ENCODE measurements at places on chromosomes 11 and 22. TPM values are rescaled to one million over a fixed set of nuclear protein-coding genes. Genes with fewer than 3 reads are reported as not detected.

GRCh38 chr22:44623771-44624510 lies 78.1 kb upstream of the PRR5 start:
- DNase-seq: no peak

- DNase-seq: peak; percentile 10
Observed at GRCh38 chr22:46057246-46058090, 80.5 kb upstream of the WNT7B start.

GRCh38 chr11:112928136-112928535 lies 33.1 kb upstream of the NCAM1 start:
- DNase-seq: no peak

DNA sequence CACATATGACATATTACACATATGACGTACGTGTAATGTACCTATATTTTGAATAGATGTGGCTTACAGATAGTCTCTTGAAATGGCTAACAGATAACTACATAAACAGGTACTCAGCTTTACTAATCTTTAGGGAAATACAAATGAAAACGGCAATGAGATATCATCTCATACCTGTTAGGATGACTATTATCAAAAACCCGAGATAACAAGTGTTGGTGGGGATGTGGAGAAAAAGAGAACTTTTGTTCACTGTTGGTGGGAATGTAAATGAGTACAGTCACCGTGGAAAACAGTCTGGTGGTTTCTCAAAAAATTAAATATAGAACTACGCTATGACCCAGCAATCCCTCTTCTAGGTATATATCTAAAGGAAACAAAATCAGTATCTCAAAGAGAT lies 247.6 kb downstream of the ETS1 start:
- no peak for DNase-seq

DNA sequence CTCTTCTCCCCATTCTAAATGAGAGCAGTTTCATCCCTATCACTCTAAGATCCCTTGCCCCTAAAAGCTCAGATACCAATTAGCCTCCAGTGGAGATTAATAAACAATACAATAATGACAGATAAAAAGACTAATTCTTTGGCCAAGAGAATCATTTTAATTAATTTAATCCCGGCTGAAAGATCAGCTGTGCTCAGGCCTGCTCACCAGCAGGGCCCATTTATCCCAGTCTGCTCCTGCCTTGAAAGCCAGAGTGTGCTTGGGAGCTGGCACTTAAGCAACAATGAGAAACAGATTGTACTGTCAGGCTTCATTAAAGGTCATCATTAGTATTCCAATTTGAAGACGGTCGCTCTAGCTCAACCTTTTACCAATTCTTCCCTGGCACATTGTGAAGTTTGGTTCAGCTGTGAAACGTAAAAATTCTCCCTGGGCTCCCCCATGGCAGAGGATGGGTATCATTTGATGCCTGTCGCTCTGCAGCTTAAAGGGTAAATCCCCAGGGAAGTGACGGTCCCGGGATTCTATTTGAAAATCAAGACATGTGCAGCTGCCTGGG lies 36.1 kb upstream of the HTATIP2 start:
- no peak for DNase-seq

- DNase-seq: no peak
Observed at GRCh38 chr11:73257342-73258103, 14.6 kb upstream of the P2RY6 start.

The ZNF214 gene
- not detected for total RNA-seq

The ZNRF3 gene
- total RNA-seq: 1.1 TPM

The PUS3 gene
- 10.9 TPM for total RNA-seq

Measured in activated naive CD8-positive, alpha-beta T cell treated with anti-CD3 and anti-CD28 coated beads, Interleukin-2, amount 10 ng/mL, durations not matched to agents 7 days and 5 days (primary cell).